Vagina (tissue), 2 donors: ENCODE measurements at places on chromosomes 11 and 22.

- DNase-seq, result no peak
Measured at GRCh38 chr11:44702889-44703288, 23.9 kb upstream of the TSPAN18 start.

DNA sequence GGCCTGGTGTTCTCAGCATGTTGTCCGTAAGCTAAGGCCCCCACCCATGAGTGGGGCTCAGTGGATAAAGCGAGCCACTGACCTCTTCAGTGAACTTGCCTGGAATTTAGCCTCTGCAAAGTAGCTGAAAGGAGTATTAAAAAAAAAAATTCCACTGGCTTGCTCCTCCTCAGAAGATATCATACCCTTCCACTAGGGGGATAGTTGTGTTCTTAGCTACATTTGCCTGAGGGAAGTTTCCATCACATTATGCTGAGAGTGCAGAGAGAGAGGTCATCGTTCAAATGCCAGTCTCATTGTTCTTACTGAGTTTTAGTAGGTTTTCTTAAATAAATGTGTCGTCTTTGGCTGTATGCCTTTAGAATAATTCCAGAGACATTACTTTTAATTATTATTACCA is 879.7 kb downstream of the JRKL start:
- no peak for DNase-seq

DNA sequence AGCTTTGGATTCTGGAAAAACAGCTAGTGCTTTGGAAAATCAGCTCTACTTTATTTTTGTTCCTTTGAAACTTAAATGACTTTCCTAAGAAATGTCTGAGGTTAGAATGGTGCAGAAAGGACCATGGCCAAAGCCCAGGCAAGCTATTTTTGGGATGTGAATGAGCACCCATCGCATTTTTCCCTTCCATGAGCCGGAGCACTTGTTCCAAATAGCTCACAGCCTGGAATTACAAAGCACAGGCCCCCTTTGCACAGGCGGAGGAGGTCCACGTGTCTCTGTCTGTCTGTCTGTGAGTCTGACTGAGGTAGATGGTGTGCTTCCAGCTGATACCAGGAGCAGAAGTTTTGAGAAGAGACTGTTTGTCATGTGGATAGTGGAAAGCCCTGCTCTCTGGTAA is 50.7 kb downstream of the MICAL2 start:
- DNase-seq, result no peak

- peak; percentile 97 for DNase-seq
Measured at GRCh38 chr11:20112291-20113148, 47.8 kb downstream of the DBX1 start.

DNA sequence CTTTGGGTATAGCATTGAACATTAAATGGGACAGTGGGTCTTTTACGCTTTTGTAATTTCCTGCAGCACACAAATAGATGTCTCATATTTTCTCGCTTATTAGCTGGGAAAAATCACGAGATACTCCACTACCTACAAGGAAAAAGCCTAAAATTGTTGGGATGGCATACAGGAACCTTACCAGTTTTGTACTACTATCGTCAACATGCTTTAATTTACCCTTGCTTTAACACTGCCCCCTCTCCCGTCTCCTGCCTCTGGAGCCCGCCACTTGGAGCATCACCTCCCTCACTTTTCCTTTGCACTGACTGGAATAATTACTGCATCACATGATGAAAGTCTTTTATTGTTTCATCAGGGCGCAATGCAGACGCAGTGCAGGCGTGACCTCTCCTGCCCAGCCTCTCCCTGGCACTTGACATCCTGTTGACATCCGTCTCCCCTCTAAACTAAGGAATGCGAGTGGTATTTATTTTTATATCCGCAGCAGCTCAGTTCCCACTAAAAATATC is 1.0 kb upstream of the FNBP4 start:
- no peak for DNase-seq

GRCh38 chr11:57336111-57336666 is 497 bp upstream of the SSRP1 start:
- DNase-seq, result no peak

DNA sequence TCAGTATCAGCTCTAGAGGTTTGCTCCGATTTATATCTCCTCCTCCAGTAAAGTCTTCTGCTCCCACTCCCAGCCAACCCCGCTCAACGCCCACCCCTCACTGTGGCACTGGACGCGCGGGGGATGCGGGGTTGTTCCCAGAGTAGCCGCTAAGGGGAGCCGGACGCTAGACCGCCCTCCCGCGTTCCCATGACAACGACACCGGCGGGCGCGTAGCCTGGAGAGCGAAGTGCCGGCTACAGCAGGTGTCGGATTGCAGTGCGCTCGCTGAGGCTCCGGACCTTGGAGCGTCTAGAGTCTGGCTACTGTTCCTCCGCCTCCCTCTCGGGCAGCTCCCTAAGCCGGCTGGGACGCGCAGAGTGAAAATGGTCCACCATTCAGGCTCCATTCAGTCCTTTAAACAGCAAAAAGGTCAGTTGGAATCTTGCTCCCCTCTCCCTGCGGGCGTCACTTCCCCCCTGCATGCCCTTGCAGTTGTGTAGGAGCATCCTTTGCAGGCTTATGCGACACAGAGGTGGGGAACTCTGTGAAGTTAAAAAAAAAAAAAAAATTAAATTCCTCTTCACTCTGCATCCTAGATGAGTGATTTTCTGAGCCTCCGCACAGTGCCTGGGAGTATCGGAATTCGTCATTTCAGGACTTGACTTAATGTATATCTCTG is at the start of gene ANO3:
TSS of gene ANO3 (plus strand) at position 220 of the 661 bp plus-strand sequence. CDS start at position 366, 146 bp downstream.
- no peak for DNase-seq

- no peak for DNase-seq
Measured at GRCh38 chr11:47378010-47378835, at the start of gene SPI1. TSS of gene SPI1 (minus strand) at chr11:47378547. CDS start at chr11:47378353, 194 bp downstream.

DNA sequence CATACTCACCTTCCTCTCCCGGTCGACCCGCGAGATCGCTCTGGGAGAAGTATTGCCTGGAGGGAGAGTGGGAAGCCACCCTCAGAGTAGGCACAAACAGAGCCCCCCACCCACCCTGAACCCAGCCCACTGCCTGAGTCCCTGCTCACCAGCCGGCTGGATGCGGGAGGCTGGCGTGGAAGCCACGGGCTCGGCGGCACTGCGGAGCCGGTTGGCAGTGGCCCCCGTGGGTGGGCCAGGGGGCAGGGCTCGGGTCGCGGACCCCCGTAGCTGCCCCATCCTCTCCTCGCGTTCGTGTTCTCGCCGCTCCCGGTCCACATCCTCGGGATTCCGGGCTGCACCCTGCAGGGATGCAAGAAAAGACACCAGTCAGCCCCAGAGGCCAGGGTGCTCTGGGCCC is 21.4 kb upstream of the TMEM184B start:
- no peak for DNase-seq

- DNase-seq, result peak; percentile 77
Measured at GRCh38 chr11:8065031-8065430, 16.0 kb upstream of the TUB start.

- DNase-seq, result peak; percentile 56
Measured at GRCh38 chr22:22952531-22953280, 65.1 kb downstream of the IGLL5 start.

- no peak for DNase-seq
Measured at GRCh38 chr22:28799606-28800307, 612 bp downstream of the XBP1 start.

DNA sequence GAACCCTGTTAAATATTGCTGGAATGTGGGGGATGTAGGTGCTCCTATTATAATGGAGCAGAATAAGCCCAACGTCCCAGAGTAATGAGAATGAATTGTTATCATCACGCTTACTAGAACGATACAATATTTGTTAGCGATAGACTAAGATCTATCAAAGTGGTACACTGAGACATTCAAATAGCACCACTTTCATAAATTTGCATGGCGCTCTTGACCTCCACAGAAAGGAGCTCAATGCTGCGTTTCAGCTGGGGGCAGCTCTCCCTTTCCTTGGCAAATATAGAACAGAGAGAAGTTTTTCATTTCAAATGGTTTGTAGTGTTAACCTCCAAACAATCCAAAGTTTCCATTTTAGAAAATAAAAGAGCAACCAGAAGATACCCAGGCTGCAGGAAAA is 38.2 kb upstream of the BLID start:
- no peak for DNase-seq

- no peak for DNase-seq
Measured at GRCh38 chr11:75907906-75908527, 93.0 kb downstream of the UVRAG start.

- no peak for DNase-seq
Measured at GRCh38 chr11:111523343-111523742, 8.8 kb downstream of the HOATZ start.

GRCh38 chr22:46003271-46004091 is 26.5 kb upstream of the WNT7B start:
- DNase-seq, result no peak

DNA sequence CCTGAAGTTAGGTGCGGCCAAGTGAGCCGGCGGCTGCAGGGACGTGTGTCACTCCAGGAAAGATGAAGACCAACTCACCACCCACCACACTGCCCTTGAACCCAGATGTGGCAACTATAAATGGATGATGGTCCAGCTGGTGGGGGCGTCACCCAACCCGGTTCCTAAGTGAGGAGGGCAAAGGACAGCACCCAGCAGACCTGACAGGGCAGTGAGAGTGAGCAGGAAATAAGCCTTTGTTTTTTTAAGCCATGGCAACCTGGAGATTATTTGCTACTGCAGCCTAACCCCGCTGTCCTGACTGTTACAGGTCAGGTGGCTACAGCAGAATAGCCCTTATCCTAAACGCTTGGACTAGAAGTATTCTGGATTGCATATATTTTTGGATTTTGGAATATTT is 228.9 kb downstream of the CTTN start:
- DNase-seq, result no peak

DNA sequence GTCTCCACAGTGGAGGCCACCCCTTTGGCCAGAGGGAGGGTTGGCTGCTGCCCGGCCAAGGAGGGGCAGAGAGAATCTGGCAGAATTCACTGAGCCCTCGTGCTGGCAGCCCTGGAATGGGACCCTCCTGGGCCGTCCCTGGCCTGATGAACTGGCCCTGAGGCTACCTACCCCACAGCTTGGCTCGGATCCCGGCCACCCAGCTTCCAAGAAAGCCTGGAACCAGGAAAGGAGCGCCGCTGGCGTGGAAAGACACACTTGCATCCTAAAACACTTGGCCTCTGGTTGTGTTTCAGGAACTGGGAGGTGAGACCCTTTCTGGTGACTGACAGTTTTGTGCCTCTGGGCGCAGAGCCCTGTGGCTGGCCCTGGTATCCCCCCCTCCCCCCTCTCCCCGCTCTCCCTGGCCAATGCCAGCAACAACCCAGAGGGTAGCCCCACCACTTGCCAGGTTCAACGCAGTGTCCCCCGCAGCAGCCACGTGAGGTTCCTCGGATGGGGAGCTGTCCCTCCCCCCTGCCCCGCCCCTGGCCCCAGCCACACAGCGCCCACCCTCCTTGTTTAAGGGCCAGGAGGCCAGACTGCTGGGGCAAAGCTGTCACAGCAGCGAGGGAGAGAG is 693 bp downstream of the NFAM1 start:
- no peak for DNase-seq

DNA sequence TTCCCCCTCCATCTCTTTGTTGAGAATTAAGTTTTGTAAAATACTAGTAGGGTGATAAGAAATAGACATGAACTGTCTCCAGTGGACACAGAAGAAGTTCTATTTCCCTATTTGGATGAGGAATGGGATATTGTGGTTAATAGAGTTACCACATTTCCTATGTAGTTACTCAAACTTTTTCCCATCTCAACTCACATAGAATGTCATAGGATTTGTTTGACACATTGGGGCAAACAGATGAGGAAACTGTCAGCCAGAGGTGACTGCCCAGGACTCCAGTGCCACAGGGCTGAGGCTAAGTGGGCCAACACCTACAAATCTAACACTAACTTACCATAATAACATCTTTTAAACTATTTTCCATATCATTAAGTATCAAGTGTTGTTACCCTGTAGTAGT is 58.3 kb downstream of the CCDC83 start:
- DNase-seq, result no peak

- no peak for DNase-seq
Measured at GRCh38 chr11:10208131-10208575, 85.9 kb downstream of the SBF2 start.

- DNase-seq, result peak; percentile 91
Measured at GRCh38 chr11:78419327-78419726, 1.7 kb upstream of the GAB2 start.

DNA sequence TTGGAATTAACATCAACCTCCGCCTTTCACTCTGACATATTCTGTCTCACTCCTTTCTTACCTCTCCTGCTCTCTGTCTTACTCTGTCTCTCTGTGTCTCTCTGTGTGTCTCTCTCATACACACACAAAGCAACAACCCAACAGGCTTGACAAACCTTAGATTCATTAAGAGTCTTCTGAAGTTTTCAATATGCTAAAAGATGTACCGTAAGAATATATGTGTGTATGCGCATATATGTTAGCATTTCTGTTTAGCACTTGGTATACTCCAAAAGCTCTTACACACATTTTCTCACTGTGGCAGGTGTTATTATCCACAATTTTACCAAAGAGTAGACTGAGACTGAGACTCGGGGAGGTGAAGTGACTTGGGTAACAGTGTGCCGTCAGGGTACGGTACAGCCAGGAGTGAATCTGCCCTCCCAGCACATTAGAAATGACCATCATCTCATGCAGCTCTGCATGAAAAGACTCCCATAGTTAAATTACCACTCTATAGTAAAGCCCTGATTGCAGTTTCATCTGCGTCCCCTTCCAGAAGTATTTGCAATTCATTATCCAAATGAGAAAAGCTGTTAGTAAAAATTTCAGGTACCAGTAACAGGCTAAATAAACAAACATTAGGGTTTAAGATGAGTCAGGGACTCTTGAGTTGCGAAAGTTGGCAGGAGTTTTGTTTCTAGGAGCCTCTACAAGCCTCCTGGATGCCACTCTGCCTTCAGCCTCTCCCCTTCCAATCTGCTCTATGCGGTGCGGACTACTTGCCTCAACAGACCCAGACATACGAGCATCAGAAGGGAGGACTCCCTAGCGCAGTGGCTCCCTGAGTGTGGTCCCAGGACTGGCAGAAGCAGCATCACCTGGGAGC is 195.2 kb upstream of the TMEM45B start:
- DNase-seq, result no peak

DNA sequence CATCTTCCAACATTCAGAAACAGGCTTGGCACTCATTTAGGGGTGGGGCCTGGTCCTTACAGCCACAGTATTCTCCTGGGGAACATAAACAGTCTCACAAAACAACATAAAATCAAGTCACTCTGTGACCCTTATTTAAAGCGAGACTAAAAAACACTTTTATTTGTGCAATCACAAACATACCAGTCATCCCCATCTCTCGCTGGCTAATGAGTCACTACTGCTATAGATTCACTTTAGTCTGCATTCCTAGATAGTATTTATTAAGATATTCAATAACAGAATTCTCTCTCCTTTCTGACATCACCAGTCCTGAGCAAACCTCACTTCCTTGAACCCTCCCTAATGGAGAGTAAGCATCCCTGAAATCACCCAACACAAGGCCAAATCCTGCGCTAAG is 68.0 kb downstream of the ZBTB44 start:
- no peak for DNase-seq
